ENCODE measurements at places on chromosomes 1 and 21.

DNA sequence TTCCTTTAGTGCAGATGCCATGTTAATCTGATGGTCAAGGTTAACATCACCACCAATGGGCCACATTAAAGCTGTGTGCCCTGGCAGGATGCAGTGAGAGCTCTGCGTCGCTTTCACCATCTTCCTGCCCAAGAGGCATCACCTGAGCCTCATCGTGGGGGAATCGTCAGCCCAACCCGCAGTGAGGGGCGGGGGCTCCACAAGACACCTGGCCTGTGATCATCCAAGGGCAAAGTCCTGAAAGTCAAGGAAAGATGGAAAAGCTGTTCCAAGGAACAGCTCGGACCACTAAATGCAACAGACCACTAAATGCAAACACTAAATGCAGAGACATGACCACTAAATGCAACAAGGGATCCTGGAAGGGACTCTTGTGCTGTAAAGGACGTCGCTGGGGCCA lies 49.9 kb downstream of the WDR4 start:
- DNase-seq: no peak

DNA sequence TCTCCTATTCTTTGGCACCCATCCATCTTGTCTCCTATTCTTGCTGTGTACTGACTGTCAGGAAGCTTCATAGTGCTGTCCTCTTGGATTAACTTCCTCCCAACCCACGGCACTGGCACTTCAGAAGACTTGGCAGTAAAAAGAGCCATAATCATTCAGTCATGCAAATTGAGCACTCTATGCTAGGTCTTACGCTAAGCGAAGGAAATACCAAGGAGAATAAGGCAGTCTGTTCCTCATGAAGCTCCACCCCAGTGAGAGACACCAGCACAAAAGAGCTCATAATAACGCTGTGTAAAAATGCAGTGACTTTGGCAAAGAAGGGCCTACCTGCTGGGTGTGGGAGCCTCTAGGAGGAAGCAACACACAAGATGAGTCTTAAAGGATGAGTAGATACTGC lies 67.1 kb downstream of the GFI1 start:
- DNase-seq: no peak

GRCh38 chr1:199809311-199809710 lies 218.2 kb upstream of the NR5A2 start:
- DNase-seq: no peak

DNA sequence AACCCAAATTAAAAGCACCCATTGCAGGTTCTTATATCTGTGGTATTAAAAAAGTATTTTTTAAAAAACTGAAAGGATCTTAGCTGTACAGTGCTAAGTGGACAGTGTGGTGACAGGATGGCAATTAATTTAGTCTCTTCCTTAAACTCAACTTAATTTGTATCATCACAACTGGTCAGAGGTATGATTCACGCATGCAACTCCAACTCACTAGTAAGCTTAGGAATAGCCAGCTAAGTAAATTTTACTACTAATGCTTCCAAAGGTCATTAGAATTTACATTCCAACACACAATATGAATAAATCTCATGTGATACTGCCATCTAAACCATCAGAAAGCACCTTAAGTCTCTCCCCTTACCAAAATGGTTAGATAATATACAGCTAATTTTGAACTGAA lies 35.4 kb downstream of the ENAH start:
- DNase-seq: no peak

- DNase-seq: peak; percentile 81
These were observed 221.6 kb upstream of the VAMP3 start for GRCh38 chr1:7549277-7550161.

- no peak for DNase-seq
These were observed 99.1 kb downstream of the PTGER3 start for GRCh38 chr1:70948396-70949017.

- DNase-seq: no peak
These were observed 578.8 kb downstream of the KCNT2 start for GRCh38 chr1:196029410-196029809.
